Stimulated activated CD8-positive, alpha-beta memory T cell treated with anti-CD3 and anti-CD28 coated beads, Interleukin-2, amount 100 ng/mL, for 1 hour (primary cell): ENCODE measurements at places on chromosomes 5 and 9.

GRCh38 chr5:39555788-39556187 is 131.0 kb upstream of the DAB2 start:
- DNase-seq, result no peak

- no peak for DNase-seq
These were observed 298.7 kb upstream of the CDH6 start for GRCh38 chr5:30894811-30895210.

- DNase-seq, result no peak
These were observed 395.7 kb downstream of the TMEM161B start for GRCh38 chr5:87872986-87873385.

DNA sequence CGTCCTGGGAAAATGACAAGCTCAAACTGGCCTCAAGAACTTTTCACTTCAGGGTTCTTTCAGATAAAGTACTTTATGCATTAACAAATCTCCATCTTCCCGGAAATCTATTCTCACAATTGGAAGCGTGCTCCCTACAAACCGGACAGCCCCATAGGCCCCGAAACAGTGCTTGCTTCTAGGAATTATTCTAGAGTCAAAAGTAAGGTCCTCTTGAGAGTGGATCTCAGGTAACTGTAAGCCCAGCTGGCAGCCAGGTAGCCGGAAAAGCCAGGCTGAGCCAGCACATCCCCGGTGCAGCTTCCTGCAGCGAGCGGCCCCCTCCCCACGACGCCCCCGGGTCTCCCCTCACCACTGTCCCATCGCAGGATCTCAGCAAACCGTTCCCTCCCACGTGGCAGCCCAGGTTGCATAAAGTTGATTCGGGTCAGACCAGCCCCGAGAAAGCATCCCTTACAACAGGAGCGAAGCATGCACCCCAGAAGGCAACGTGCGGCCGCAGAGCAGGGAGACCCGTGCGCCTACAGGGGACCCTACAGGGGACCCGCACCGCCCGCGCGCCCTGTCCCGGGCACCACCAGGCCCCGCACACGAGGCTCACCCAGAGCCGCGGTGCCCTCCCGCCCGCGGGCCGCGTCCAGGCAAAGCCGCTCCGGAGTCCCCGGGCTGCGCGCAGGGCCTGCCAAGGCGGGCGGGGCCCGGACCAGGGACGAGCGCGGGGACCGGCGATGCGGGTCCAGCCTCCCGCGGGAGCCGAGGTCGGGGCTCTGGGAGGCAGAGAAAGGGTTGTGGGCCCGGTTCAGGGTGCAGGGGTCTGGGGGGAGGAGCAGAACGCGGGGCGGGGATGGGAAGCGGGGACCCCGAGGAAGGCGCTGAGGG is 920 bp downstream of the LPCAT1 start:
- DNase-seq, result no peak
